ENCODE measurements at places on chromosomes 3 and 15.

DNA sequence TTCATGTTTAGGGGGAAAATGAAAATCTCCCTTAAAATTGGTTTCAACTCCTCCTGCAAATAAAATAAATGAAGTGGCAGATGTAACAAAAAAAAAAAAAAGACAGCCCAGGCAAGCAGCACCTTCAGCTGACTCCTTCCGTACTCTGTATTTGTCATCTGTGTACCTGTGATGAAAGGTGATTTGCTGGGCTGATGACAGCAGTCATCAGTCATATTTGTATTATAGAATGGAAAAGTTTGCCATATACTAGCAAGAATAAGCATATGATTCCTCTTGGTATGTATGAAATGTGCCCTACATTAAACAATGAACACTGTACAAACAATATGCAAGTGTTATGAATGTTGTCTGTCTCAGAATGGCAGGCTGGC lies 44.1 kb upstream of the WWTR1 start:
- DNase-seq = no peak

- DNase-seq = peak; percentile 57
These were observed at the start of gene SEMA3B for GRCh38 chr3:50268703-50269451. SEMA3B (plus strand) TSS chr3:50269147; CDS start chr3:50269241, 94 bp downstream.

DNA sequence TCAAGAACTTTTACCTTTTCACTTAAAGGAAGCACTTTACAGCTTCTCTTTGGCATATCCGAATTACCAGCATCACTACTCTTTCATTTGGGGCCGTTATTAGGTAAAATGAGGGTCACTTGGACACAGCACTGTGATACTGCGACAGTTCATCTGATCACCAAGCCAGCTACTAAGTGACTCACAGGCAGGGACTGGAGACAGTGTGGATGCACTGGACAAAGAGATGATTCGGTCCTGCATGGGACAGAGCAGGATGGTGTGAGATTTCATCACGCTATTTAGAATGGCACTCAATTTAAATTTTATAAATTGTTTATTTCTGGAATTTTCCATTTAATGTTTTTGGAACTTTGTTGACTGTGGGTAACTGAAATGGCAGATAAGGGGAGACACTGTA lies 166.9 kb upstream of the IL12A start:
- no peak for DNase-seq

- no peak for DNase-seq
These were observed 40.7 kb downstream of the ATP2C1 start for GRCh38 chr3:130934442-130935089.

Measured in iPS-NIHi11 (cell line).